HEK293T (cell line): ENCODE measurements at places on chromosomes 12 and 14.

- no peak for DNase-seq
Observed at GRCh38 chr12:113863455-113863845, 102.7 kb downstream of the RBM19 start.

GRCh38 chr12:47021298-47021697, 58.1 kb upstream of the PCED1B start:
- DNase-seq, result peak; percentile 30

GRCh38 chr12:43480591-43480990, 71.4 kb downstream of the ADAMTS20 start:
- no peak for DNase-seq

DNA sequence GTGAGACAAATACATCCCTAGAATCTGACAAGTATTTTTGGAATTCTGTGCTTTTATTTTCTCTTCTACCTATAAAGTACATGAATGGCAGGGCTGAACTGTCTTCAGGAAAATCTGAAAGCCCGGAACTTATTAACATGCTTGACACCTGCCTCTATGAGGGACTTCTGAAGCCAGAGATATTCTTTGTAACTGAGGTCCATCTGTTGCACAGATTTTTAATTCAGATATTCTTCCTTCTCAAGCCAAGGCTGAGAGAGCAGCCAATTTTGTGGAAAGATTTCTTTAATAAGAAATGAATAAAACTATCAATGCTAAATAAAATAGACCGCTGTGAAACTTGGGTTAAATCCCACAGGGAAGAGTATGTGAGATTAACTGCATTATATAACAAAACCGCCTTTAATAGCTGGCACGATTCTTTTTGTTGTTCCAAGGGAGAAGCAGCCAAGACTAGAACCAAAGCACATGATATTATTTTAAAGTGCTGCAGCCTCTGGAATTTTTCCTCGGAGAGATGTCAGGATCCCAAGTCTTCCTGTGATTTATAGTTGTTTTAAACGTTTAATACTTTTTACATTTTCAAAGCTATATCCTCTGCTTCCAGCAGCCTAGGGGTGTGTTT, 148.9 kb downstream of the CRADD start:
- DNase-seq, result no peak

DNA sequence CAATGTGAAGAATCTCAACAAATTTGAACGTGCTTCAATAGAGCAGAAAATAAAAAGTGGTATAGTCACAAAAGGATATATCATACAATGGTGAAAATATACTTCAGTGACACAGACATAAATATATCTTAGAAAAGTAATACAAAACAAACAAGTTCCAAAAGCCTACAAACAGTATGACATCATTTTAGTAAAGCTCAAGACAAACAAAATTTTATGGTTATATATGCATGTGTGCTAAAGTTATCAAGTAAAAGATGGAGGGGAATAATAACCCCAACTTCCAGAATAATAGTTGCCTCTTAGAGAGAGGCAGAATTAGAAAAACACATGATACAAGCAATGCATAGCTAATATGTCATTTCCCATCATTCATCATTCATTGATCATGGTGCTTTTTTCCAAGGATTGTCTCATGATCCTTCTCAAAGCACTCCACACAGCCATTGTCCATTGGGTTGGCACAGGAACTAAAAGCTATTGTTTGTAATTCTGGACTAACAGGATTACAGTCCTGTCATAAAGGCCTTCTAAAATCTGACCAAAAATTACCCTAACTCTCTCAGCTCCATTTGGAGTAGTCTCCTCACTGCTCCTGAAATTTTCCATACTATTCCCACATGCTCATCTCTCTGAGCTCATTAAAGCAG, 59.5 kb downstream of the IFNG-AS1 start:
- no peak for DNase-seq

DNA sequence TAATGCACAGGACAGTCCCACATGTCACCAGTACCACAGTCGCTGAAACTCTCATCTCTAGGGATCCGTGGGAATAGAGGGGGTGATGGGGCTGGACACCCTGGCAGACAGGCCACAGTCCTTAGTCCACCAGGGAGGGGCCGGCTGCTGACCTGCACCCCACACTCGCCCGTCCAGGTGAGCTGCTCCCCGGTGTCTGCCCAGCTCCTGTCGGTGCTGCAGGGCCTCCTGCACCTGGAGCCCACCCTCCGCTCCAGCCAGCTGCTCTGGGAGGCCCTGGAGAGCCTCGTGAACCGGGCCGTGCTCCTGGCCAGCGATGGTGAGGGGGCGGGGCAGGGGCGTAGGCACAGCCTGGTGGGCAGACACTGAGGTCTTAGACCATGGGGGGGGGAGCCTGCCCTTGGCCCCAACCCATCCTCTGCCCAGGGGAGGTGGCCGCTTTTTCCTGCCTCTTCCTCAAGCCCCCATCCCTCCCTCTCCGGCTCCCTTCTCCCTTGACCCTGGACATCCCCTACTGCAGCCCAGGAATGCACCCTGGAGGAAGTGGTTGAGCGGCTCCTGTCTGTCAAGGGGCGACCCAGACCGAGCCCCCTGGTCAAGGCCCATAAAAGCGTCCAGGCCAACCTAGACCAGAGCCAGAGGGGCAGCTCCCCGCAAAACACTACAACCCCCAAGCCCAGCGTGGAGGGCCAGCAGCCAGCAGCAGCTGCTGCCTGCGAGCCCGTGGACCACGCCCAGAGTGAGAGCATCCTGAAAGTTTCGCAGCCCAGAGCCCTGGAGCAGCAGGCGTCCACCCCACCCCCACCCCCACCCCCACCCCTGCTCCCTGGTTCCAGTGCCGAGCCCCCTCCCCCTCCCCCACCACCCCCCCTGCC, 17.1 kb upstream of the ADSS1 start:
- DNase-seq, result no peak

DNA sequence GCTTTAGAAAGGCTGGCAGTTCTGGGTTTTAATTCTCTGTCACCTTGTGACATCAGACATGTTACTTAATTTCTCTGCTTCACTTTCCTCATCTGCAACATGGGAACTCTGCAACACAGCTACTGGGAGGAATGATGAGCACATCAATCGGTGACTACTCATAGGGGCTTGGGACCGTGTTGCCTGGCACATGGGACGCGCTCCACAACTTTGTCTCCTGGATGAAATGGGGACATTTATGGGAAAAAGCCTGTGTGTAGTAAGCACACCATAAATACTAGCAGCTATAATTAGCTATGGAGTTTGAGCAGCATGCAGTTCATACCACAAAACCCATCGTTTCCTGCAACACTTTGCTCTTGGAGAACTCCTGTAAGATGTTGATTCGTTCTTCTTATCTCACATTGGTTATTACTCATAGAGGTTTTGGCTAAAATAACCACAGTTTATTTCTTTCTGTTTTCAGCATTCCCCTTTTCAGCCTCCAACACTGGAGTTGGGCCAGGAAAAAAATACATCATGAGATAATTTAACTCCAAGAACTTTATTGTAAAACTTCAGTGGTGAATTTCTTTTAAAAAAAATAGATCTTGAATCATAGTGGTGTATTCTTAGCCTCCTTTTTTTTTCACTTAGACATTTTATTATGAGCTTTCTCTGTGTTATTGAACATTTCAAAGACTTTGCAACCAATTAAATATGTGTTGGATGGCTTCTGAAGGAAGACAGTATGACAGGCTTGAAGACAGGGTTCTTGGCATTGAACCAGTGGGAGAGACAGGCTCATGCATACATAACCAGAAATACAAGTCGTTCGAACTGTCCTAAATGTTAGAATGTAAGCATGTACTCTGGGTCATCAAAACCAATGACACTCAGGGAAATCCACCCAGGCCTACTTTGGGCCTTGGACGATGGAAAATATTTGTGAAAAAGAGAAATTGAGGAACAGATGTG, 72.7 kb downstream of the RIN3 start:
- no peak for DNase-seq

DNA sequence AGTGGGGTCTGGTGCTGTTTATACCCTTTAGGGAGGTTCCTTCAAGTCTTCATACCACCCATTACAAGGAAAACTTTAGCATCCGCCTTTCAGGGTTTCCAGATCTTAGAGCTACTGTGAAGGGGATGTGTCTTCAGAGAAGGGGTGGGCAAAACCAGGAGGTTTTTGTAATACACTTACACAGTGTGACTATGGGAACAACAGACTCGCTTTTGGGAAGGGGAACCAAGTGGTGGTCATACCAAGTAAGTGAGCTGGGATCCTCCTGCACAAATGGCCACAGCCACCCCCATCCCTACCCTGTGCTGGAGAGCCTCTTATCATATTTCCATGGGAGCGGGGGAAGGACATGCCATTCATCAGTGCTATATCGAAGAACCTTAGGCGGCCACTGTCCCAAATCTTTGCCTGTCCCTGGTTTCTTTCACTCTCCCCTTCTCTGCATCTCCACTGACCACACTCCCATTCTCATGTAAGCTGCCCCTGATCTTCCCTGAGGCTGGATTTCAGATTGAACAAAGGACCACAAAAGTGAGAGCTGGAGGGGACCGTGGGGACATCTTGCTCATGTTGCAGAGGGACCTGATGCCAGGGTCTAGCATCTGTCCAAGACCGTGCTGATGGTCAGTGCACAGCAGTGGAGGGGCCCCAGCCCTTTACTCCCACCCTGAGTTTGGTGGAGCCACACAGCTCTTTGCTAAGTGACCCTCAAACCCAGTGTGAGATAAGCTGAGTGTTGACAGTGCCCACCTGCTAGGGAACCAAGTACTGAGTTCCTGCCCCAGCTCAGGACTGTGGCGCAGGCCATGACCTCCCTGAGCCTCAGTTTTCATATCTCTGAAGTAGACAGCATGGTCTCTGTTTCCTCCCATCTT, 51.4 kb downstream of the DAD1 start:
- DNase-seq, result no peak

- peak; percentile 39 for DNase-seq
Observed at GRCh38 chr12:122368361-122369073, 54.0 kb downstream of the CLIP1 start.

GRCh38 chr12:105279460-105280056, 43.6 kb upstream of the APPL2 start:
- peak; percentile 20 for DNase-seq

- no peak for DNase-seq
Observed at GRCh38 chr14:106276326-106277267, 750.2 kb downstream of the TMEM121 start.

GRCh38 chr12:51405801-51406207, 14.6 kb upstream of the GALNT6 start:
- no peak for DNase-seq

- DNase-seq, result no peak
Observed at GRCh38 chr12:62898526-62898925, 36.4 kb downstream of the PPM1H start.
